ENCODE measurements at places on chromosomes 7 and 10. TPM values are rescaled to one million over a fixed set of nuclear protein-coding genes. Genes with fewer than 3 reads are reported as not detected.

DNA sequence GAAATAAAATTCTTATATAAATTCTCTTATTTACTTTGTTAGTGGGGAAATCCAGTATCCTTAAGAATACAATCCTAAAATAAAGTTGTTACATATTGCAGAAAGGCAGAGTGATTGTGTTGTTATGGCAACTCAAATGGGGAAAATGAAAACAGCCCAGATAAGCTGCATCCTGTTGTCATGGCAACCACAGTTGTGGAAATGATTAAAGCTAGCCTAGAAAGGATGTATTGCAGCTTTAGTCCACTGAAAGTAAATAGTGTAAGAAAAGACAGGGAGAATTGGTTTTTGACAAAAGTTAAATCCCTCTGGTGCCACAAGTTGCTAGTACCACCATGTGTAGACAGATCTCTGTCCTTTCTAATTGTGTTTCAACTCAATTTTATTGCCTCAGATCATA, 43.2 kb downstream of the BTRC start:
- DNase-seq, result peak; percentile 53

- no peak for DNase-seq
Measured at GRCh38 chr7:130908345-130909160, 174.5 kb upstream of the KLF14 start.

DNA sequence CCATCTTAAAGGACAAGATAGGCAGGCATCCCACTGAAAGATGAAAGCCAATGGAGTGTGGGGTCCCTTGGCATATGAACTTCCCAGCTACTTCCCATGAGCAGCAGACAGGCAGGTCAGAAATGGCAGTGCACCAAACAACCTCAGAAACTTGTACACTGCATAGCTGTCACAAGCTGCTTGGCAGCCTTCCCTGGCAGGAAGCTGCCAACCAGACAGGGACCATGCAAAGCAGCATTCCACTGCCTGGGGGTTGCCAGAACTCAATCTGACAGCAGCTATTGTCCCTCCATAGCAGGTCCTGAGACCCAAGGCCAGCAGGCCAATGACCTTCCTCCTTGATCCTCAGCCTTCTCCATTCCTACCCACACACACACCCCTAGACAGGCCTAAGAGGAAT, 139.5 kb downstream of the PLCE1 start:
- no peak for DNase-seq

DNA sequence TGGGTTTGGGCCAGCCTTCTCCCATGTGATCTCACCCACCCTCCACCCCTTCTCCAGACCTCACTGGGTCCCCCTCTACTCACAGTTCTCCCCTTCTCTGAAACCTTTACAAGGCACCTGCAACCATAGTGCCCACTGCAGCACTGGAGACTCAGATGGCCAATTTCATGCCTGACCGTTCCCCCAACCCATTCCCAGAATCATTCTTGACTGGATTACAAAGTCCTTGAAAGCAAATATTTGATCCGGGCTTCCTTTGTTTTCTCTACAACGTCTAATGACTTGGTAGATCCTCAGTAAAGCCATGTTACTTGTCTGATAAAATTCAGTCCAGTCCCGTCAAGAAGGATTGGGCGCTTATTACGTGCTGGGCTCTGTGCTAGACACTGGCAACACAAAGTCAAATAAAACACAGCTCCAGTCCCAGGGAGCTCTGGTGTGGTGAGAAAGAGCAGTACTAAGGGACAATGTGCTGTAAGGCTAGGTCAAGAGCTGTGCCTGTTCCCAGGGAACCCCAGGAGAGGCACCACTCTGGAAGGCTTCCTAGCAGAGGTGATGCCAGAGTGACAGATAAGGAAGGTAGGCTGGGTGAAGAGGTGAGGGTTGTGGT, 36.5 kb downstream of the SH3PXD2A start:
- no peak for DNase-seq

DNA sequence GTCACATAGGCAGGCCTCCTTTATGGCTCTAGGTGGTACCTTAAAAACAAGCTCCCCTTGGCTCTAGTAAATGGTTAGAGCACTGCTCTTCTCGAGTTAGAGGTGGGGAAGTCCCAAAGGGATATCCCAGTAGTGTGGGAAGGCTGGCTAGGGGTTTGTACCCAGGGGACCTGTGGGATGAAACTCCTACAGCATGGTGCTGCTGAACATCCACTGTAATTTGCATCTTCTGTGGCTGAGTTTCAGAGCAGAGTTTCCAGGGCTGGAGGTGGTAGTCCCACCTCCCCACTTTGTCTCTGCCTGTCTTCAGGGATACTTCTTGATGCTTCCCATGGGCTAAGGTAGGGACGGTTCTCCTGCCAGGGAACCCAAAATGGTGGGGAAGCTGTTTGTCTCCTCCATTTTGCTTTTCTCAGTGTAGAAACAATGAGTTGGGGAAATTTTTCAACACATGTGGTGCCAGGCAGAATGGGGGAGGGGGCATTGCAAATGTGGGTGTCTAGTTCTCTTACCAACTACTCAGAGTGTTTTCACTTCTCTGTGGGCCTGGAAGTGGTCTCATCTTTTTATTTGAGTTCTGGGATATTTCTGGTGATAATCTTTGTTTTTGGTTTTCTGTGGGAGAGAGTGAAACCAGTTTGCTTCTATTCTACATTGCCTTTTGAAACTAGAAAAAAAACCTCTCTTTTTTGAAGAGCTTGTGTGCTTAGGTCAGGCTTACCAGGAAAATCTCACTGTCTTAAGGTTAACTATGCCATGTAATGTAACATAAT, 36.3 kb downstream of the SCART1 start:
- no peak for DNase-seq

GRCh38 chr10:71773221-71773971, at the start of gene VSIR:
VSIR (minus strand) TSS chr10:71773520; CDS start chr10:71773439, 81 bp downstream.
- DNase-seq, result peak; percentile 90

DNA sequence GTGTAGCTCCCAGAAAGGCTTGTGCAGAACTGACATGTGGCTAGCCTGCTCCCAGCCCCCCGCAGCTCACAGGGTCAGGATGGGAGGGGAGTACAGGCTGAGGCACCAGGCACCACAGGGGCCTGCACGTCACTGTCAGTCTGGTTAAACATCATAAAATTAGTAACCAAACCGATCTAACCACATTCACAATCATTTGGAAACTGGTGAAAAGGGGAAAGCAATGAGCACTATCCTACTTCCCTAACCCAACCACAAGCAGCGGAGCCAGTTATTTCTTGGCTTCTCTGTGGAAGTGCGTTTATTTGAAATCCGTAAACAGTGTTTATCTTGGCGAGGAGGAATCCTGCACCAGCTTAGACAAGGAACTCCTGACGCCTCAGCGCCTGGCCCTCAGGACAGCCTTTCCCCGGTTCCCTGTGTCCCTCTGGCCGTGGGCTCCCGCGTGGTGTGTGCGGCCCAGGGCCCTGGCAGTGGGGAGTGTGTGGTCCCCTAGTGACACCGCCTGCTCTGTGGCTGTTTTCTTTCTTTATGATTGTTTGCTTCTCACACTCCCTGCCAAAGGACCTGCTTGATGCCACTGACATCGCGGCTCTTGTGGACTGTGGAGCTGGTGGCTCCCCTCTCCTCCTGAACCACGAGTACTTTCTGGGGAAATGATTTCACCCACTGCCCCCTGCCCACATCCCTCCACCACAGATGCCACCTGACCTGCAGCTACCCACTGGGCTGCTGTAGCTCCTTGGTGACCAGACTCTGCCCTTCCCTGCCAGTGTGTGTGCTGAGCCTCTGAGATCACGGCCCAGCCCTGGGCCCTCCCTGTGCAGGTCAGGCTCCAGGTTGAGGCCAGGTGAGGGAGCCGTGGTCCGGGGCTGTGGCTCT, 38.0 kb downstream of the INPP5A start:
- DNase-seq, result no peak

DNA sequence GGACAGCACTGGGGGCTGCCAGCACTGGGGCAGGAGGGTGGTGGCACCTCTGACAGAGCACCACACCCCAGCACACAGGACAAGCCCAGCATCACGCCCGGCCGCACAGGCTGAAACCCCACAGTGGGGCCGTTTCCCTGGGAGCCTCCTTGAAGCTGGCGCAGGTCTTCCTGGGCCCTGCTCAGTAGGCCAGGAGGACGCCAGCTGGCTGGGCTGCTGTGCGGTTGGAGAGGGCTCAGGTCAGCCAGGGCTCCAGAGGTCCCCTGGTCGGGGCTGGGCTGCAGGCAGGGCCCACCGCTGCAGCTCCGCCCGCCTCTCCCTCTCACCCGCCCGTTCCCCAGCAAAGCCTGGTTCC, 137.3 kb downstream of the TCERG1L start:
- no peak for DNase-seq

- peak; percentile 2 for DNase-seq
Measured at GRCh38 chr7:467856-468545, 51.6 kb downstream of the PDGFA start.

DNA sequence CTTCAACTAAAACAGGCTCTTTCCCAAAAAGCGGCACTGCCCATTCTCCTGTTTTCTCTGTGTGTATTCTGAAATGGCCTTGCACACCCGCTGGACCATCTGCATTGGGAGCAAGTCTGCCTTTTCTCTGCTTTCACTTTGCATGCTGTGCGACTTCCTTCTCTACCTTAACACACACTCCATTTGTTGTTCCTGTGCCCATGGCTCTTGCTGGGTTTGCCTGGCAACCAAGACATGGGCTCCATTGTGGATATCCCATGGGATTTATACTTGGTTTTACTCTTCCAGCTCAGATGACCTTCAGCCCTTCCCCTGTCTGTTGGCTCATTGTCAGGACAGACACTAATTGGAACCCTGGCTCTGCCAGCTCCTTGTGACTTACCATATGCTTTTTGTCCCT, 465.3 kb downstream of the REEP3 start:
- DNase-seq, result no peak

GRCh38 chr10:55500931-55501559, 700.0 kb upstream of the PCDH15 start:
- DNase-seq, result no peak

DNA sequence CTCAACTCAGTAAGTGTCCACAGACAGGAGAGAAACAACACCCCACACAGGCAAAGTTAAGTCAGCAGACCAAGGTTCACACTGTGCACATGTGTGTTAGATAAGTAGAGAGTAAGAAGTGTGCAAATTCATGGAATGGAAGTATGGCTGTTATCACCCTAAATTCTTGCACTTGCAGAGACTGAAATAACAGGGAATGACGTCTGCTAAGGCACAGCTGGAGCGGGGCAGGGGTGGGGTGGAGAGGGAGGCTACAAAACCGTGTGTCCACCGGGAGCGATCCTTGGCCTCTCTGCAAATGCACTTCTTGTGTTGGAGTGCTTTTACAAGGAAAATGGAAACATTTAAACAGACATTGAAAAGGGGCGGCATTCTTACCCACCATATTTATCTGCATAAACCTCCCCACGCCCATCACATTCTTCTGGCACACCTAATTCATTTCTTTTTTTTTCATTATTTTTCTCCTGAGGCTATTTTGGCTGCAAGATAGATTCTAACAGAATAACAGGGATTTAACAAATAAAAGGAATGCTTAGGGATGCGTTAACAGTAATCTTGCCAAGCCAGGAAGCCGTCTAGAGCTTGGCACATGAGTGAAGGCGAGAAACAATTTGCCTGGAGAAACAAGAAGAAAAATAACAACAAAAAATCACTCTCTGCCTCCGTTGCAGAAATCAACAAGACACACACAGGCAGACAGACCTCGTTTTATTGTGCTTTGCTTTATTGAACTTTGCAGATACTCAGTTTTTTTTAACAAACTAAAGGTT, 30.1 kb downstream of the TNS3 start:
- peak; percentile 73 for DNase-seq

DNA sequence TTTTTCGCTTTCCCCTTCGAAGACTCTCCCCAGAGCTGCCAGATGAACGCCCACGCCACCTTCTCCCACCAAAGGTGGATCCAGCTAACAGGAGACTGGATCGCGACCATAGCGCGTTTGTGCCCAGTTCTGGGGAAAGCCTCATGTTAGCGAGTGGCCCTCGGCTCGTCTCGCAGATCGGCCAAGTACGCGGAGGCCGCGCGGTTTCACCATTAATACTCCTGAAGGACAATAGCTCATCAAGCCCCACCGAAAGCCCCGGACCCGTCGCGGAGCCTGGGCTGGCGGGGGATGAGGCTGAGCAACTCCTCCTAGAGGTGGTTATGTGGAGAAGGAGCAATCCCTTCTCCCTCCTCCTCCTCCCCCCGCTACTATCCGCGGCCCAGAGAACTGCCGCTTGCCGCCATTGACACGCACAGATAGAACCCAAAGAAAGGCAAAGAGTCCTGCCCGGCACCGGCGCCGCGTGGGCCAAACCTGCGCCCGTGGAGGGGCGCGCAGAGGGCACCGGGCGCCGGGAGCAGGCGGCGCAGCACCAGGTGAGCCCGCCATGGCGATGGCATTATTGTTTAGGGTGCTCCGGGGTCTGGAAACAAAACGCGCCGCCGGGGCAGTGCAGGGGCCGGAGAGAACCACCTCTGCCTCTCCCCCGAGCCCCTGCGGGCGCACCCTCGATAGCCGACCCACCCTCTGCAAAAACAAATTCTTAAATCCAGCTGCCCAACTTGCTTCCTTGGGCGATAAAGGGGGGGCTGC, at the start of gene MACROH2A2:
Gene MACROH2A2, plus strand, starts transcription at position 385 of the 756 bp plus-strand sequence. CDS start 22,813 bp downstream, outside the sequence.
- DNase-seq, result peak; percentile 73

GRCh38 chr7:83449781-83450180, 199.2 kb downstream of the SEMA3E start:
- DNase-seq, result no peak

DNA sequence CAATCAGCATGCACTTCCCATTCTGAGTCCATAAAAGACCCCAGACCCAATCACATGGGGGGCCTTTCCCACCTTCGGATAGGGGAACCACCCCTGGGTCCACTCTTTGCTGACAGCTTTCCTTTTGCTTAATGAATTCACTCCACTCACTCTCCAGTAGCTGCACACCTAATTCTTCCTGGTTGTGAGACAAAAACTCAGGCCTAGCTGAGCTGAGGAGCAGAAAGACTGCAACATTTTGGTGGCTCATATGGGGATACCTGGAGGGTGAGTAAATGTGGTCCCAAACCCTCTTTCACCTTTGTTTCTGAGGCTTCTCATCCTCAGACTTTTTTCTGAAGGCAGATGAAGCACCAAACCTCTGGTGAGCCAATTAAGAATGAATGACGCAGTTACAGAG, 138.1 kb downstream of the WDR11 start:
- DNase-seq, result no peak

- no peak for DNase-seq
Measured at GRCh38 chr7:45917064-45917463, 4.0 kb downstream of the IGFBP3 start.

Gene DNAJC12
- 11.3 TPM for total RNA-seq

Gene MMRN2
- 11.3 TPM for total RNA-seq

Gene GJD4
- total RNA-seq, result not detected

Gene GPR37
- total RNA-seq, result 0.17 TPM

Gene ACHE
- 4.9 TPM for total RNA-seq

Gene PGAM2
- not detected for total RNA-seq

Gene SRRM3
- 4.5 TPM for total RNA-seq

Gene PALD1
- total RNA-seq, result 4.8 TPM

Gene CLIP2
- total RNA-seq, result 49.1 TPM

Gene CRPPA
- 3.0 TPM for total RNA-seq

Gene HPSE2
- 1.2 TPM for total RNA-seq

Gene UPK3B
- total RNA-seq, result 4.5 TPM

All from ovary (tissue), 10 donors.